ENCODE measurements at places on chromosomes 7 and 10. TPM values are rescaled to one million over a fixed set of nuclear protein-coding genes. Genes with fewer than 3 reads are reported as not detected.

The PLXNA4 gene
- total RNA-seq, result not detected

The CFAP69 gene
- 1.7 TPM for total RNA-seq

The MAP3K8 gene
- total RNA-seq, result 1.2 TPM

The NKX2-3 gene
- not detected for total RNA-seq

The MALSU1 gene
- 65.0 TPM for total RNA-seq

The NEUROG3 gene
- not detected for total RNA-seq

The DENND2A gene
- 0.17 TPM for total RNA-seq

All from mammary epithelial cell (primary cell).